ENCODE measurements at places on chromosomes 5 and 9. TPM values are rescaled to one million over a fixed set of nuclear protein-coding genes. Genes with fewer than 3 reads are reported as not detected.
A peak's percentile ranks its signal among the peaks of the same experiment; 100 is the strongest.

DNA sequence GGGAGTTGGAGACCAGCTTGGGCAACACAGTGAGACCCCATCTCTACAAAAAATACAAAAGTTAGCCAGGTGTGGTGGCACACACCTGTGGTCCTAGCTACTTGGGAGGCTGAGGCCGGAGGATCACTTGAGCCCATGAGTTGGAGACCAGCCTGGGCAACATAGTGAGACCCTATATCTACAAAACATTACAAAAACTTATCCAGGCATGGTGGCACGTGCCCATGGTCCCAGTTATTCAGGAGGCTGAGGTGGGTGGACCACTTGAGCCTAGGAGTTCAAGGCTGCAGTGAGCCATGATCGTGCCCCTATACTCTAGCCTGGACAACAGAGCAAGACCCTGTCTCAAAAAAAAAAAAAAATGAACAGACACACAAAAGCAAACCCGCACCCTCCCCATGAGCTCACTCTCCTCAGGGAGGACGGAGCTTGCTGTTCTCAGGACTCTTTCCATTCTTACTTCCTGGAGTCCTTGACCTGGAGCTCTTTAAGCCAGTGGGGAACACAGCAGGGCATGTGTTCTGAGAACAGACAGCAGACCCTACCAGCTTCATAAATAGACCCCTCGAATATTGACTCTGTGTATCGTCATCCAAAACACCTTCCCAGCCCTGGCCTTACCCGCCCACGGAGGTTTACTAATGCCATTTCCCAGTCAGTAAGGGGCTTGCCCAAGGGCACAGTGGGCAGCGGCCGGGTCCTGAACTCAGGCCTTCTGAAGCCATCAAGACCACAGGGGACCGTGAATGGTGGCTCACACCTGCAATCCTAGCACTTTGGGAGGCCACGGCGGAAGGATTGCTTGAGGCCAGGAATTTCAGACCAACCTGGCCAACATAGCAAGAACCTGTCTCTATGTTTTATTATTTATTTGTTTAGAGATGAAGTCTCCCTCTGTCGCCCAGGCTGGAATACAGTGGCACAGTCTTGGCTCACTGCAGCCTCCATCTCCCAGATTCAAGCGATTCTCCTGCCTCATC lies 11.1 kb downstream of the PTGES2 start:
- peak; percentile 44 for DNase-seq

GRCh38 chr5:115544043-115544435 lies 536 bp downstream of the FEM1C start:
- DNase-seq, result peak; percentile 71

GRCh38 chr9:84556556-84556955 lies 113.0 kb upstream of the NTRK2 start:
- DNase-seq, result no peak

DNA sequence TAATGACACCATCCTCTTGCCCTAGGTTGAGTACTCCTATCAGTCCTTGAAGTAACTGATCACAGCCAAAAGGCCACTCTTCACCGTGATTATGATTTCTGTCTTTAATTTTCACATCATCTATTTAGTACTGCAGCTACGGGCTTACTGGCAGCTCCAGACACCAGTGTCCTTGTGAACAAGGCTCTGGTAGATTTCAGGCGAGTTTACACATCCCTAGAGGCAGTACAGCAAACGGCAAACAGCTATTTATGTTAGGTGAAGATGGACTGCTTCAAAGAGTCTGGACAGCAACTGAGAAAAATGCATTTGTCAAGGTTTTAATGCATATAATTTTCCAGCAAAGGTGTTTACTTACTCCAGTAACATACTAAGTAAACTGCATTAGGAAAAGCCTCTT lies 396.9 kb downstream of the KDM4C start:
- DNase-seq, result no peak

GRCh38 chr9:130997925-130998596 lies 10.9 kb upstream of the LAMC3 start:
- peak; percentile 88 for DNase-seq

Gene POU5F2
- total RNA-seq, result 0.50 TPM

Gene TNIP1
- 94.7 TPM for total RNA-seq

Gene KIAA0825
- total RNA-seq, result 3.1 TPM

DNA sequence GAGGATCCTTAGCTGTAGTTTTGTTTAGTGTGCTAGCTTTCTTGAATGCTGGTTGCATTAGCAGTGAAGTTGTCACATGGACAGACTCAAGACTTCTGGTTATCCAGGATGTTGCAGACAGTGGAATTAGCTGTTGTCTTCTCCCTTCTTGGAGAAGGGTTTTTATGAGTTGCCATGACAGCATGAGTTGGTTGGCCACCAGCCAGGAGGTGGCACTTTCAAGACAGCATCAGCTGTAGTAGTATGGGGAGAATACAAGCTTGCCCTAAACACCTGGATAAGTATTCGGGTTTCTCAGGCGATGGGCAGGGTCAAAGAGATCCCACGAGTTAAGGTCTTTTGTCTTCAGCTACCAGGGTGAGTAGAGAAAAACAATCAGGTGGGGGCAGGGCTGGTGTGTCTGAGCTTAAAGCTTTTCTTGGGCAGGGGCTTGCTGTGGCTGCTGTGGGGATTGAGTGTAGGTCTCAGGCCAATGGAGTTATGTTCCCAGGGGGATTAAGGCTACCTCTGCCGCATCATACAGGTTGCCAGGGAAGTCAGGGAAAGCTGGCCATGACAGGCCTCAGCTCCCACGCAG lies 7.7 kb upstream of the C5orf47 start:
- DNase-seq, result no peak

- no peak for DNase-seq
These were observed 150.8 kb downstream of the VPS13A start for GRCh38 chr9:77328102-77328501.

GRCh38 chr5:59327191-59327980 lies 566.1 kb downstream of the PDE4D start:
- no peak for DNase-seq

DNA sequence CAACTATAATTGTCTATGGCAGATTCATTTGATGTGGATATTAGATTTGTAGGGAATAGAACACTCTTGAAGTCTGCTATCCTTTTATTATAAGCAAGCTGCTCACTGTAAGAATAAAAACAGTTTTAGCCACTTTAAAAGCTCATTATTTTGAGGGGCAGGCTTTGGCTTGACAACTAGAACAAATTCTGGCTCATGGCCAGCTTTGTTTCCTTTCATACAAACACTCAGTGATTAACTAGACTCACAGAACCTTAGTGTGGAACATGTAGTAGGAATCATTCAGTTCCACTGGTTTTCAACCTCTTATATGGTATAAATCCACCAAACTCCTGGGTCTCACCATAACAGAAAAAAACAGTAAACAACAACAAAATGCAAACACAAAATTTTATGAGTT lies 27.4 kb upstream of the CEP120 start:
- no peak for DNase-seq

Measured in right cardiac atrium (tissue), 5 donors.